ENCODE measurements at places on chromosomes 3 and 15.

DNA sequence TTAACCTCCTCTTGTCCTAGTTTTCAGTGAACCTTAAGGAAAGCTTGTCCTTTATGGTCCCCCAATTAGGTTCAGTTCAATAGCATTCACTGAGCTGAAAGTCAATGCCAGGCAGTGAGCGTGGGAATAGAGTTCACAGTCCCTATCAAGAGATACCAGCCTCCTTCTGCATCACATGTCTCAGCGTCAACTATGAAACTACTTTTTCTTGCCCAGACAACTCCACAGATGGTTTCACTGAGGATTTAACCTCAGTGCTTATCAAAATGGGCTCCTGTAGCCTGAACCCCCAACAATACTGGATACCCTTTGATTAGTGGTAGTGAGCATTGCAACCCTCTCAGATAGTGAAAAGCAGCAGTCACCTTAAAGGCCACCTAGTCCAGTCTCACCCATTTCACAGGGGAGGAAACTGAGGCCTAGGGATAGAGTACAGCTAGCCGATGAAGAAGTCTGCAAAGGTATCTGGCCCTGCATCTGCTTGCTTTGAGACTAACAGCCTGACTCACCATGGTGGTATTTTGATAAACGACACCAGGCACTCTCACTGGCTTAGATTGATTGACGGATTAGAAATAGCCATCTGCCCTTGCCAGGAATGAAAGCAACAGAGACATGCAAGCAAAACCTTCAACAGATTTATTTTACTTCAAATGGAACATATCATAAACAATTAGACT, 1.6 kb upstream of the UBA3 start:
- no peak for DNase-seq

DNA sequence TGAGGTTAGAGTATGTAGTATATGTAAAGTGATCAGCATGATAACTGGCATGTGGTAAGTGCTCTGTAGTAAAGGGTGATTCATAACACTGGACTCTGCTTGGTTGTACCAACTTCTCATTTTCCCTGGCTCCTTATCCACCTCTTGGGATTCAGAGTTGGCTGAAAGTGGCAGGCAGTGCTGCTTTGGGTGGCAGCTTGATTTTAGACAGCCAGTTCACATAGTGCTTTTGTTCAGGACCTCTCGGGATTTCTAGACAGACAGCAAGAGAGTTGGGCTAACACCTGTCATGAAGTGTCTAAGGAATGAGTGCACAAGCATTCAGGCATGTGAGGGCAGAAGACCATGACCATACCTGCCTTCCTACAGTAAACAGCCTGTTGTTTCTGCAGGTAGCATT, 69.0 kb downstream of the RBM6 start:
- peak; percentile 2 for DNase-seq

DNA sequence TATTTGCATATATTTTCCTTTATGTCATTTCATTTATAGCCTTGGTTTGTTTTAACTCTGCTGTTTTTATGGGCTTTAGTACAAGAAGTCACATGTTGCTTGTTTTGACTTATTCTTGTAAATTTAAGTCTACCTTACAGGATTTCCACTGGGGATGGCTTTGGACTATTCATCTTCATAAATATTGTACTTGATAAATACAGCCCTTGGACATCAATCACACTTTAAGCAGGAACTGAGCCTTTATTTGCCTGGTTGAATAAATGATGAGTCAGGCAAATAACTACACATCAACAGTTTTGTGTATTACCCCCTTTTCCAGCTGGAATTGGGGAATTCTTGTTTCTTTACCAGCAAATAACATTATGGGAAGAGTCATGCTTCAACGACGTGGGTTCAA, 286.0 kb downstream of the CNTN3 start:
- DNase-seq = no peak

- no peak for DNase-seq
Measured at GRCh38 chr3:173957646-173958045, 560.1 kb downstream of the NLGN1 start.

GRCh38 chr3:178705925-178706324, 169.7 kb downstream of the KCNMB2 start:
- DNase-seq = no peak

GRCh38 chr3:193230610-193231009, 10.4 kb upstream of the PLAAT1 start:
- no peak for DNase-seq

GRCh38 chr15:71334873-71335272, 219.6 kb downstream of the THSD4 start:
- no peak for DNase-seq

- DNase-seq = no peak
Measured at GRCh38 chr15:91904942-91905341, 51.4 kb downstream of the SLCO3A1 start.

DNA sequence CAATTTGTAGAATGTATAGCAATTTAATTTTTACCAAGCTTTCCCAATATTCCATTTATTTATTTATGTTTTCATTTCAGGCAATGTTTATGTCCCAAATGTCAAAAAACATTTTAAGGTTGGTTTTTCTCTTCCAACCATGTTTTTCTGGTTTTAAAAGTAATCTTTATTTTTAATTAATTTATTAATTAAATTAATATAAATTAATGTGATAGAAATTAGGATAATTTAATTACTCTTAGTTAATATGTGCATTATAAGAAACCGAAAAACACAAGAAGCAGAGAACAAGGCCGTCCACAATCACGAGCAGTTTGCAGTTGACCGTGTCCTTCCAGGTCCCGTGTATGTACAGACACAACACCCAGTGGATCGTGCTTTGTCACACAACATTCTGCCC, 34.2 kb downstream of the FBXO45 start:
- no peak for DNase-seq

- DNase-seq = no peak
Measured at GRCh38 chr3:12041446-12042041, 37.4 kb downstream of the SYN2 start.

DNA sequence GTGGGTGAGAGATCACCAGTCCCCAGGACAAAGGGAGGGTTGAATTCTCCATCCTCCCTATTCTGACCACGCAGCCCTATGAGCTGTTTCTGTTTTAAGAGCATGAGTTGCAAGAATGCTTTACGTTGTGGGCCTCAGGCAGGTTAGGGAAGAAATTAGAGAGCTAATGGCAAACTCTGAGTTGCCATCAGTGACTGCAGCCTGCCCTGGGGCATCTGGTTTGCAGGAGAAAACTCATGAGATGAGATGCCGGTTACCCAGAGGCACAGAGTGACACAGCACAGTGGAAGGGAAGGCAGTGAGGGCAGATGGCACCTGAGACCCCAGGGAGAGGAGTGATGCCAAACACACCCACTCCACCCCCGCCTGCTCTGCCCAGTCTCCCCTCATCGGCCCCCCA, 265.3 kb downstream of the CD47 start:
- no peak for DNase-seq

DNA sequence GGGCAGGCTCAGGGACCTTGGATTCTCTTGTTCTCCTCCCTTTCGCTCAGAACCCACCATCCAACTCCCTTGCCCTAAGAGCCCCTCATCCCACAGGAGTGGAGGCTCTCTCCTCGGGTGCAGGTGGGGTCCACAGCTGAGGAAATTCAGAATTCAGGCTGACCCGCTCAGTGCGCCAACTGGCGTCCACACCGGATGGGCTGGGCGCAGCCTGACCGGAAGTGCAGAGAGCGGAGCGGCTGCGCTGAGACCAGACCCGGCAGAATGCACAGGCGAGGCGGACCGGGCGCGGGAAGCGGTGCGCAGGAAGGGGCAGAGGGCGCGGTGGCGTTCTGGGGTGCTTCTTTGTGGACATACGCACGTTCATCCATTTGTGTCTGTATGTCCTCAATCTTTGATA, 210.4 kb upstream of the NDN start:
- DNase-seq = no peak

- no peak for DNase-seq
Measured at GRCh38 chr3:122665226-122665786, 15.3 kb upstream of the PARP14 start.

GRCh38 chr3:65443739-65444446, 594.8 kb downstream of the MAGI1 start:
- no peak for DNase-seq

GRCh38 chr3:58888087-58888486, 161.7 kb downstream of the CFAP20DC start:
- DNase-seq = no peak

GRCh38 chr3:38205472-38205805, 40.1 kb downstream of the OXSR1 start:
- DNase-seq = no peak

- DNase-seq = no peak
Measured at GRCh38 chr3:137121704-137122314, 164.0 kb downstream of the IL20RB start.

DNA sequence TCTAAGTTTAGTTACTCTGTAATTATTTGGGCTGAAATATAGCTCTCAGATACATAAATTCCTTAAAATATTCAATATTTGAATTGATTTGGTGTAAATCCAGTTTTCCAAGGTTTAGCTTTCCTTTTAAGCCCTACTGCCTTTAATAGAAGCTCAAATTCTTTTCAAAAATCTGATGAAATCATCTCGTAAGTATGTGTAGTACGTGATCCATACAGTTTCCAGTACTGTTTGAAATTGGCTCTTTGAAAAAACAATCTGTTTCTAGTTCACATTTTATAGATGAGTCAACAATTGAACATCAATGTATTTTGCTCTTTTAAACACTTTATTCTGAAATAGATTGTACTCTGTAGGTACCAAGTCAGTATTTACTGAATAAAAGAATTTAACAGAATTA, 84.2 kb downstream of the LRRC49 start:
- no peak for DNase-seq

- no peak for DNase-seq
Measured at GRCh38 chr3:196726788-196727675, 12.6 kb upstream of the PAK2 start.

GRCh38 chr3:116032176-116032575, 408.9 kb downstream of the GAP43 start:
- DNase-seq = no peak

- no peak for DNase-seq
Measured at GRCh38 chr15:35768949-35769348, 223.0 kb upstream of the DPH6 start.

GRCh38 chr3:55204417-55204816, 276.6 kb upstream of the LRTM1 start:
- DNase-seq = no peak

GRCh38 chr15:83732196-83732595, 78.3 kb downstream of the ADAMTSL3 start:
- no peak for DNase-seq

DNA sequence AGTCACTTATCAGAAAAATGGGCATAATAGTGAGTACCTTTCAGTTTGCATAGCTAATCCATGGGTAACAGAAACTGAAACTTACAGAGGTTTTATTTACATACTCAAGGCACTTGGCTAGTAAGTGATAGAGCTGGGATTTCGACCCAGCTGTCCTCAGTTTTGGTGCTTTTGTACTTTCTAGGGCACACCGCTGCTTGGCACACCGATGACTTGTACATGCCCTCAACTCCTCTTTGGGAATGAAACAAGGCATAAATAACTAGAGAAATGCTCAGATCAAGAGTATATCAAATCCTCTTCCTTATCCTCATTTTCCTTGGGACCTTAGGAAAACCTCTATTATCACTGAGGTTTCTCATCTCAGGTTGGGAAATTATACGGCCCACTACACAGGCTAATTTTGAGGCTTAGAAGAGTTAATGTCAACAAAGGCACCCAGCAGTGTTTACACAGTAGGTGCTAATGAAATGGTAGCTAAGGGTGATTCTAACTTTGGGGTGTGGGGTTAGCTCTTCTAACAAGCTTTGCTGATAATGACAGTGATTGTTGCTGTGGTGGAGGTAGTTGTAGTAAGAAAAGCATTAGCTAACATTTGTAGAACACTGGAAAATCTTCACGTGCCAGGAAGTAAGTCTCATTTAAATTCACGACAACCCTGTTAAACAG, 20.3 kb upstream of the DGKG start:
- DNase-seq = no peak

- DNase-seq = peak; percentile 4
Measured at GRCh38 chr15:66233487-66234415, 19.8 kb downstream of the MEGF11 start.

DNA sequence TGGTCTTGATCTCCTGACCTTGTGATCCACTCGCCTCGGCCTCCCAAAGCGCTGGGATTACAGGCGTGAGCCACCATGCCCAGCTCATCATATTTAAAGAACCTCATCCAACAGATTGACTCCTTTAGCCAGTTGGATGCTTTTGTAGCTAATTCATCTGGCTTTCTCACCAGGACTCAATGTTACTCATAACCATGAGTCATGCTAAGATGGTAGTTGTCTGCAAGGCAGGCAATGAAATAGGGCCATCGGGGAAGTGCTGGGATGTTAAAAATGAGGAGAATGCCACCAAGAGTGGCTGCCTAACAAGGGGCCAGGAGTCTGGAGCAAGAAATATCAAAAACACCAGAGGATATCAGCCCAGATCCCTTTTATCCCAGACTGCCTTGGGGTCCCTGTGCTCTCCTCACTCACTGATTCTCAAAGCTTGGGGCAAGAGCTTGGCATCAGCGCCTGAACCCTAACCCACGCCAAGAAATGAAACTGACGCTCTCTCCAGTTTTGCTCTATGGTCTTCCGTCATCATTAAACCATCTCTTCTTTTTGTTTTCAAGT, 7.4 kb upstream of the PCOLCE2 start:
- DNase-seq = no peak

- no peak for DNase-seq
Measured at GRCh38 chr3:83524901-83525300, 1433.9 kb upstream of the CADM2 start.

DNA sequence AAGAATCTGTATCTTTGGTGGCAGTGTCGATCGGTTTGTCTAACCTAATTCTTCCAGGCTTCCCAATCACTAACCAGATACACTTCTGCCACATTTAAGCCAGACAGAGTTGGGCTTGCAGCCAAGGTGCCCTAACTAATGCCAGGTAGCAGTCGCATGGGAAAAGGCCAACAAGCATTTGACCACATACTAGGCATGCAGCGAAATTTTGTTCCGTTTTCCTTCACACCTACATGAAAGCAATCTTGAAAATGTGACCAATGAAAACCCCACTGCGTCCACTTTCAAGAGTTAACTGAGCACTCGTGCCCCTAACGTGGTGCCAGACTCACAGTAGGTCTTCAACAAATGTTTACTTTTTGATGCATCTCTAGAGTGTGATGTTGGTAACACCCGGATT, 192.2 kb upstream of the TPM1 start:
- no peak for DNase-seq

GRCh38 chr15:86744198-86744780, 664.6 kb downstream of the AGBL1 start:
- DNase-seq = no peak

GRCh38 chr3:120370463-120370862, 21.3 kb upstream of the LRRC58 start:
- no peak for DNase-seq

DNA sequence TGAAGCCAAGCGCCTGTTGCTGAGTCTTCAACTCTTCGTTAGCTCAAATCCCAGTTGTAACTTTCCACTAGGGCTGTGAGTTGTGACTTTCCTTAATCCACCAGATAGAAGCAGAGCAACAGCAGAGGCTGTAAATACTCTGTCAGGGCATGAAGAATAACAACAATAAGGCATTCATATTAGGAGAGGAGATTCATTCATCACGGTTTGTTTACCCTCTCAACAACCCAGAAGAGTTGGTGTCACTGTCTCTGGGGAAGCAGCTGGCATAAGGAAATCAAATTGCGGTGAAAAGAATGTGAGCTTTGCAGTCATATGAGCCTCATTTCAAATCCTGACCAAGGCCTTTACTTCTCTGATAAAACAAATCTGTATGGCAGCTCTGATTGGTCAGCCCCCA, 184.8 kb downstream of the SHQ1 start:
- DNase-seq = no peak
